Activated naive CD4-positive, alpha-beta T cell (primary cell): ENCODE measurements at places on chromosomes 4 and X.
A peak's percentile ranks its signal among the peaks of the same experiment; 100 is the strongest.

DNA sequence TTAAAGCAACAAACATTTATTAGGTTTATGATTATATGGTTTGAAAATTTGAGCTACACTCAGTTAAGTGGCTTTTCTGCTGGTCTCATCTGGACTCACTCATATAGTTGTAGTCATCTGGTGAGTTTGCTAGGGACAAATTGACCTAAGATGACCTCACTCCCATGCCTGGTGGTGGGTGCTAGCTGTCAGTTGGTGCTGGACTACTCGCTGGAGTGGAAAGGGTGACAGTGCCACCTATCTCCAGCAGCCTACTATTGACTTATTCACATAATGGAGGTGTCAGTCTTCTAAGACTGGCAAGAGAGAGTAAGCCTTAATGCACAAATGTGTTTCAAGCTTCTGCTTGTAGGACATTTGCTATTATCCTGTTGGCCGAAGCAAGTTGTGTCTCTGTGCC lies 88.2 kb downstream of the TASL start:
- no peak for DNase-seq

DNA sequence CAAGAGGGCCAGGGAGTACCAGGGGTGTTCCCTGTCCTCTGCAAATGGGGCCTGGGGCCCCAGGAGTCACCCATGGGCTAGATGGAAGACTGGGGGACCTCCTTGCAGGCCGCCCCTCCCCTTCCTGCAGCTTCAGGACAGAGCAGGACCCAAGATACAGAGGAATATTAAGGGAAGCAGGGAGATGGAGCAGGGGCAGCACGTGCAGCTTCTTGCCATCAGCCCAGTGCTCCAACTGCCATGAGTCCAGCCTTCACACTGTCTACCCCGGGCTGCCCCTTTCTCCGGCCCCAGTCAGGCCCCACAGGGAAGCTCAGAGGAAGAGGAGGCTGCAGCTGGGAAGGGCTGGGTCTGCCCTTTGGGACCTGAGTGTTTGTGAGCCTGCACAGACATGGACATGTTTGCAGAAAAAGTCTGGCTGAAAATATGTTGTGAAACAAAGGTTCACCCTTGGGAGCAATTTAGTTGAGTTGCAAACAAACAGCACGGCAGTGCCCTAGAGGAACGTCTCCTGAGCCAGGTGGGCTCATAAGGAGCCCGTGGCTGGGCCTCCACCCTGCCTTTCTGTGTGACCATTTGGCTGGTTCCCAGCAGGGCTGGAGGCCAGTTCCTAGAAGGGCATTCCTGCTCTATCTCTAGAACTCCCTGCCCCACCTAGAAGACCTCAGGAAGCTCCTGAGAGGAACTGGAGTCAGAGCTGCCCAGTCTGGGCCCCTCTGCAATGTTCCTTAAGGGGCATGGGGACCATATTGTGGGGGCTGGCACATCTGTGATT lies 8.9 kb downstream of the FATE1 start:
- DNase-seq, result no peak

DNA sequence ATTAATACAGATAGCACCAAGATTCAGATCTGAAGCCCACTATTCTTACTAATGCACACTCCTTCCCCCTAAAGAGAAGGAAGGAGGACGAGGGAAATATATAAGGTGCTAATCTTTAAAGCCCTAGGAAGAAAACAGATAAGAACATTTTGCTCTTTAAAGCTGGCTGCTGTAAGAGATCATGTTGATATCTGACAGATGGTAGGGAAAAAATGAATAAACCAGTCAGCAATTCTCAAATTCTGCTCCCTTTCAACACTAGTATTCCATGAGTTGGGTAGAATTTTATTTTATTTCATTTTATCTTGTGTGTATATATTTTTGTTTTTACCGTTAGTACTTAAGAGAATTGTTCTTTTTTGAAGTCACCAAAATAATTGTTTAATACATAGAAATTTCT lies 19.2 kb downstream of the OTC start:
- DNase-seq, result no peak

GRCh38 chr4:123546573-123547060 lies 150.0 kb downstream of the SPRY1 start:
- no peak for DNase-seq

GRCh38 chr4:158484173-158484885 lies 37.4 kb upstream of the RXFP1 start:
- no peak for DNase-seq

- peak; percentile 14 for DNase-seq
Observed at GRCh38 chrX:4547213-4547836, 833.9 kb upstream of the PRKX start.

GRCh38 chr4:2825740-2826139 lies 17.9 kb upstream of the ADD1 start:
- DNase-seq, result no peak

DNA sequence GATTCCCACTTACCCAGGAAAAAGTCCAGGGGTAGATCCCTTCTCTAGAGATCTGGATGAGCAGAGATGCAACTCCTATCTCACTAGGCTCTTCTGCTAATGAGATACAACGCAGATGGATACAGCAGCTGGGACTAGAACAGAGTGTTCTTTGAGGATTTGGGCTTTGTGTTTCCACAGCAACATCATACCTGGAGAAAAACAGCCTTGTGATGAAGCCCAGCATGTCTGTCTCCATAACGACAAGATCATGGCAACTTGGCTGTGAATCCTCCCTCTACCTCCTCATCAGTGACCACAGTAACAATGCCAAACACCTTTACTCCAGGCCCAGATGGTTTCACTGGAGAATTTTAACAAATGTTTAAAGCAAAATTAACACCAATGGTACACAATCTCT lies 80.1 kb downstream of the RCHY1 start:
- no peak for DNase-seq

GRCh38 chrX:23332101-23332887 lies 2.4 kb upstream of the PTCHD1 start:
- DNase-seq, result no peak

DNA sequence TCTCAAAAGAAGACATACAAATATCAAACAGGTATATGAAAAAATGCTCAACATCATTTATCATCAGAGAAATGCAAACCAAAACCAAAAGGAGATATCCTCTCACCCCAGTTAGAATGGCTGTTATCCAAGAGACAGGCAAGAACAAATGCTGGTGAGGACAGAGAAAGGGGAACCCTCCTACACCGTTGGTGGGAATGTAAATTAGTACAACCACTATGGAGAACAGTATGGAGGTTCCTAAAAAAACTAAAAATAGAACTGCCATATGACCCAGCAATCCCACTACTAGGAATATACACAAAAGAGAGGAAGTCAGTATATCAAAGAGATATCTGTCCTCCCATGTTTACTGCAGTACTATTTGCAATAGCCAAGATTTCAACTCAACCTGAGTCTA lies 83.5 kb downstream of the CDS1 start:
- no peak for DNase-seq

DNA sequence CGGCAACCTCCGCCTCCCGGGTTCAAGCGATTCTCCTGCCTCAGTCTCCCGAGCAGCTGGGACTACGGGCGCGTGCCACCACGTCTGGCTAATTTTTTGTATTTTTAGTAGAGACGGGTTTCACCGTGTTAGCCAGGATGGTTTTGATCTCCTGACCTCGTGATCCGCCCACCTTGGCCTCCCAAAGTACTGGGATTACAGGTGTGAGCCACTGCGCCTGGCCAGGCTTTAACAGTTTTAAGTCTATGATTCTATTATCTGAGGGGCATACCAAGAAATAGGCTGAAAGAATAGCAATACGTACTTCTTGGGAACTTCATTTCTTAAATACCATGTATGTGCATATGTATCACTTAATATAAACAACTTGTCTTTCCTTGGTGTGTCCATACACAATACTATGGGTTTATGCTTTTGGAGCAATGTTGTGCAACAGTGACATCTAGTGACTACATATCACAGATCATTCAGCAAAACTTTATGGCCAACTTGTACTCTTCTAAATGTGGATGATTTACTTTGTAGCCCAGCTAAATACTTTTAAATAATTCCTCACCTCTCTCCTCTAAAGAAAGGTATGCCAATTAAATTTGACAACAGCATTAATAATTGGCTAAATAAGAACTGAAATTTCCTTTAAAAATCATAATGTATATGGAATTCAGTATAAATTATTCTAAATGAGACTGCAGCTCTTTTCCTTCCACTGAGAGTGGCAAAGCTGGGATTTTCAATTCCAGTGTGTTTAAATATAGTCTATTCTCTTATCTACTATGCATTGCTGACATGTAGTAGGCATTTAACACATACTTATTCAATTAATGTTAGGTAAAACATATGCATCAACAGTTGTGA lies 10.4 kb downstream of the SLC9B1 start:
- no peak for DNase-seq

DNA sequence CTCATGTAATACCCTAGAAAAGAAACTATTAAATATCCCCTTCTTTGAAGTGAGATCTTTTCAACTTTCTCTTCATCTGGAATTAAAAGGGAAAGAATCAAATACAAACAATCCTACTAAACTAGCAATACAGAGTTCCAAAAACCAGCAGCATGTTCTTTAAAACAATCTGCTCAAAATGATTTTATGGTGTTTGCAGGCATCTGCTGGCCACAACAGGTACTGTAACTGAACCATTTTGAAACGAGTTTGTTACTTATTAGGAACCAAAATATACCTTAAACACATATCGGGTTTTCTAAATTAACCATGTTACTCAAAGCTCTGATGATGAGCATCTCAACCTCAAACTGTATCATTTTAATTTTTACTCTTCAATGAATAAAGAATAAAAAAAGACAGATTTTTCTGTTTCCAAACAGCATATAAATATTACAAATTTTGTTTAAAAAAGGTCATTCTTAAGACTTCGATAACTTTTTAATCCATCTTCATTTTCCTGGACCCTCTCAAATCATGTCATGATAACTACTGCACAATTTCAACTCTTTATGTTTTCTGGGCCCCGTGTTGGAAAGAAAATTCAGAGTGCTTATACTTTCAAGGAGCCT lies 56.5 kb downstream of the ARAP2 start:
- no peak for DNase-seq

GRCh38 chr4:106628586-106629267 lies 260.1 kb upstream of the GIMD1 start:
- no peak for DNase-seq

- no peak for DNase-seq
Observed at GRCh38 chrX:103637604-103638338, 9.0 kb downstream of the TCEAL1 start.
